ENCODE measurements at places on chromosomes 5 and 9.

- DNase-seq = no peak
Observed at GRCh38 chr9:135883410-135884089, 23.8 kb downstream of the CAMSAP1 start.

DNA sequence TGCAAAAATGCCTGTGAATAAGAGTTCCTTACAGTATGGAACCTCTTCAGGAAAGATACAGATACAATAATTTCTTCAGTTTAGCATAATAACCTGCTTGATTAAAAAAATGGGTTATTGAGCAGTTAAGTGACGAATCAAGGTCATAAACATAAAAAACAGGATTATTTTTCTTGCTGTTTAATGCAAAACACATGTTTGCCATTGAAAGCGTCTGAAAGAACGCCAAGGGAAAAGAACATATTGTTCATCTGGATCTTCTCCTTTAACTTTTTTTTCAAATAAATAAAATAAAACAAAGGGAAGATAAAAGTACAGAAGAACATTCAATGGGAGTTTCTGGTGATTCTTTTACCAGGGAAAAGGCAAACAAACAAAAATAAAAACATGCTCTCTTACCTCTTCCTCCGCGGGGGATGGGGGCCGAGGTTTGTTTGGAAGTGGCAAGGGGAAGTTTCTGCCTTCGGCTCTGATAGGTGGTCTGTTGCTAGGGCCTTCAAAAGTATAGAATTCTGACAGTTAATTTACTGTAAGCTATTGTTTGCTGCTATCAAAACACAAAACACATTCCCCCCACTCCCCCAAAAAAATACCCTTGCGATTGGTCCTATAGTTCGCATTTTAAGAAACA is 20.1 kb downstream of the C5orf58 start:
- no peak for DNase-seq

DNA sequence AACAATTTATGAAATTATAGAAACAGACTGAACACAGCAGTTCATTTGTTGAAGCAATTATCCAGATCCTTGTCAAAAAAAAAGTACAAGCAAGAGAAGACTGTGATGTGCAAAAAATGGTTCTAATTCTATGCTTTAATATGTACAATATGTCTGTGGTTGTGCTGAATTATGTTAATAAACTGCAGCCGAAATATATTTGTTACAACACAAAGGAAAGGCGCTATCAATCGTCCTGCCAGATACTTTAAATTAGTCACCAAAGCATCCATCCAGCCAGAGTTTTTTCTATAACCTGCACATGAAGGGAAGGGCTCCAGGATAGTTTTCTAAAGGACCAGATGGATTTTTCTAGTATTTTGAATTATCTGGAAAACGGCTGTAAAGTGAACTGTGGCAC is 259.5 kb downstream of the BNC2 start:
- DNase-seq = no peak

DNA sequence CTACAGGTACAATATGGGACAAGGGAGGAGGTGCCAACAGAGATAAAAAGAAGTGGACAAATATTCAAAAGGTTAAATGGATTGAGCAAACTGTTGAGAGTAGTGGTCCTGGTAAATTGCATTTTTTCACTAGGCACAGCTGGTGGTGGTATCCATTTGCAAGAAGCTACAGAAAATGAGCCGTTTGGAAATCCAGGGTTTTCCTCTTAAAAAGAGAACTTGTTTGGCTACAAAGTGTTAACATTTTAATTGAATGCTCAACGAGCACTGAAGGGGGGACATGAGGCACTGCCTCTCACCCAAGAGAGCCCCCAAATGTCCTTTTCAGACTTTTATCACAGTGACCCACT is 491 bp upstream of the ZCCHC9 start:
- no peak for DNase-seq

- no peak for DNase-seq
Observed at GRCh38 chr5:155575861-155576260, 562.3 kb downstream of the KIF4B start.

DNA sequence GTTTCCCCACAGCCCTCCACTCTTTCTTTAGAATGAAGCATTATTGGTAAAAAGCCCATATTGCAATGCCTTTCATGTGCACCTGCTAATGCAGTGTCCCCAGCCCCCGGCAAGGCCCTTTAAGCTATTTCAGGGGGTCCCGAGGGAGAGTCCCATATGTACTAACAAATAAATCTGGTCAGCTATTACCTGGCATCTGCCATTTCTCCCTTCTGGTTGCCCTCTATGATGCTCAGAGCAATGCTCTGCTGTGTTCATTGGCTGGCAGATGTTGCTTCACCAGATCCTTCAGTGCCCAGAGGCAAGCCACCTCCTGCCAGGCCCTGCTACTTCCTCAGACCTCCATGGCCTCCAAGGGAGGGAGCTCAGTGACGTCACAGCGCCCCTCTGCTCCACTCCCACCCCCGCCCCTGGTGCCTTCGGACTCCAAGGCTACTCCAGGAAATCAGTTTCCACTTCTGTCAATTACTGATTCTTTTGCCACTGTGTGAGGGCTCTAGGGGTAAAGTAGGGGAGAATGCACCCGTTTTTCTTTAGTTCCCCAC is 201.1 kb upstream of the GLRA1 start:
- DNase-seq = no peak

DNA sequence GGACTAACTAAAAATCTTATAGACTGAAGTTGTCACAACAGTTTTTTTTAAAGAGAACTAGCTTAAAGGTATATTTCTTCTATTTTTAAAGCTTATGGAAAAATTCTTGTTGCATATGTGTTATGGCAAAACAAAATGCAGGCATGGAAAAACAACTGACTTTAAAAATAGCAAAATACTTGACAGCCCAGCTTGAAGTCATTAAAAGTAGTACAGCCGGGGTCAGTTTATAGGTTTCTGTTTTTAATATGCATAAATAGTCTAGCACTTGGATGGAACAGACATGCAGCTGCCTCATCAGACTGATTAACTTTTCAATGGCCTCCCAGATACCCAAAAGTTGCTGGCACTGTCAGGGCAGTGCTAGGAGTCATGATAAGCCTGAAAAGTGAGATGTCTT is 22.3 kb upstream of the ARL15 start:
- DNase-seq = no peak

GRCh38 chr9:137949260-137949659 is 71.7 kb downstream of the CACNA1B start:
- no peak for DNase-seq

DNA sequence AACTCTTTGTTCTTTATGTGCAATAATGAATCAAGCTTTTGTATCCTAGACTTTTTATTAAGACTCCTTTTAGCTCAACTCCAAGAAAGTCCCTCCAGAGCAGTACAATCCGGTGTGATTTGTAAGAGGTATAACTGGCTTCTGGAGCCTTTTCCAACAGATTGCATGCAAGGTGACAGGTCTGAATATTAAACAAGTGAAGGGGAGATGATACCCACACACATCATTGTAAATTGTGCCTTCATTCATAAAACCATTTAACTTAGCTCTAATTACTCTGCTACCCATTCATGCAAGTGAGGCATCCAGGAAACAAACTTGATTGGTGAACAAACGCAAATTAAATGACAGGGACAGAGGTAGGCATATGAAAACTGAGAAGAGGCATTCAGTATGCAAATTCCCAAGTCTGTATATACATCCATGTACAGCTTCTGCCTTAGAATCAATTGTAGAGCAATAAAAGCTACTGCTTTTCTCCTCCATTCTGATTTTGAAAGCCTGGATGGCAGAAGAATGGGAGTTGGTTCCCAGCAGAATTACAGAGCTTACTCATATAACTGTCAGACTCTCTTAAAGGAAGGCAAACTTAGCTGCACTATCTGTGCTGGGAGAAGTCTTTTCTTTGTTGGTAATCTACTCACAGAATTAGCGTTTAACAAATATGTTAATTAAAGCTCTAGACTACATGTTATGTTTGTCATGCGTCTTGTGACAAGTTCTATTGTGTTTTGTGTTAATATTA is 261.0 kb upstream of the CDH6 start:
- no peak for DNase-seq

DNA sequence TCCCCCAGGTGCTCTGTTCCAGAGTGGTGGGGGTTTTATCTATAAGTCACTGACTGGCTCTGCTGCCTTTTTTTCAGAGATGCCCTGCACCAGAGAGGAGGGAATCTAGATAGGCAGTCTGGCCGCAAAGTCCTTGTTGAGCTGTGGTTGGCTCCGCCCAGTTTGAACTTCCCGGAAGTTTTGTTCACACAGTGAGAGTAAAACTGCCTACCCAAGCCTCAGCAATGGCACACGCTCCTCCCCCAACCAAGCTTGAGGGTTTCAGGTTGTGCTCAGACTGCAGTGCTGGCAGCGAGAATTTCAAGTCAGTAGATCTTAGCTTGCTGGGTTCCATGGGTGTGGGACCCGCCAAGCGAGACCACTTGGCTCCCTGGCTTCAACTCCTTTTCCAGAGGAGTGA is 1428.6 kb downstream of the MAT2B start:
- no peak for DNase-seq

- DNase-seq = no peak
Observed at GRCh38 chr9:129671519-129671918, 6.1 kb downstream of the PRRX2 start.

- no peak for DNase-seq
Observed at GRCh38 chr5:101535626-101536025, 632.5 kb upstream of the ST8SIA4 start.

DNA sequence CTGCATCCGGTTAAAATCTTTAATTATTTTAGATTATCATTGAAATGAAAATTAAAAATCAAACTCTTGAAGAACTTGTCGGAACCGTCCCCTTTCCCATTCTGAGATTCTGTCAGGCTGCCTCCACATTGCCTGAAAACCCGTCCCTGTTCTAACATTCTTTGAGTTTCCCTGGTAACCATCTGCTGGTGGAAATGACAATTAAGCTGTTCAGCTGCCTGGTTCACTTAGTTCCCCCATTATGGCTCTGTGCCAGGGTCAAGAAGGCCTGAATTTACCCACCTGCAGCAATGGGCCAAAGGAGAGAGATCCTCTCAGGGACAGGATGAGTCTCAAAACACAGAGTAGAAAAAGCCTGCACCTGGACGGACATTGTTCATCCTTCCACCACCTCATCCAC is 11.8 kb upstream of the TCOF1 start:
- no peak for DNase-seq

GRCh38 chr5:128965011-128965637 is at the start of gene SLC27A6:
Gene SLC27A6 (plus strand): TSS chr5:128965488. CDS start chr5:128966138, 650 bp downstream.
- no peak for DNase-seq

GRCh38 chr5:178318893-178319292 is 86.3 kb upstream of the PHYKPL start:
- DNase-seq = no peak

Data from Peyer's patch (tissue), 4 donors.